ENCODE measurements at places on chromosomes 3 and 15.

DNA sequence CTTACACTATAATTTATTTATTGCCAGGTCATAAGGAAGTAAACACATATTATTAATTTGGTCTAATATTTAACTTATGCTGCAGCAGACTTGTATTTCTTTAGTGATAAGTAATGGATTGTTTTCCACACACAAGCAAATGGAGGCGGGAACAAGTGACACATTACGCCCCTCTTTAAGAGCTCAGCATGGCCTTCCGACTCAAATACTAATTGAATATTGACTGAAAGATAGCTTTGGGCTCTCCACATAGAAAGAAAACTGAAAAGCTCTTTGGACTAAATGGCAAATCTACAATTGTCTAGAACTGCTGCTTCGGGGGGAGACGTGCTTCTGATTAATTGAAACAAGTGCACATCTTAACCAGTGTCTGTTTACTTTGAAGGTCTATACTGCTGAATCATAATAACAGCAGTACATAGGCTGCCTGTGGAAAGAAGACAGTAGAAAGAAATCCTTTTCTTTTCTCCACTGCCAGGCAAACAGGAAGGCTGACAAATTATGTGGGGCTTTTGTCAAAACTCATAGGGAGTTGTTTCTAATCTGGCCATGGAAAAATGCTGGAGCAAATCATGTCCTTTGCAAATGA, 15.9 kb downstream of the CADPS start:
- DNase-seq: no peak

- DNase-seq: no peak
Observed at GRCh38 chr3:74267131-74267530, 347.3 kb downstream of the CNTN3 start.

- DNase-seq: no peak
Observed at GRCh38 chr3:178455946-178456345, 80.3 kb upstream of the KCNMB2 start.

DNA sequence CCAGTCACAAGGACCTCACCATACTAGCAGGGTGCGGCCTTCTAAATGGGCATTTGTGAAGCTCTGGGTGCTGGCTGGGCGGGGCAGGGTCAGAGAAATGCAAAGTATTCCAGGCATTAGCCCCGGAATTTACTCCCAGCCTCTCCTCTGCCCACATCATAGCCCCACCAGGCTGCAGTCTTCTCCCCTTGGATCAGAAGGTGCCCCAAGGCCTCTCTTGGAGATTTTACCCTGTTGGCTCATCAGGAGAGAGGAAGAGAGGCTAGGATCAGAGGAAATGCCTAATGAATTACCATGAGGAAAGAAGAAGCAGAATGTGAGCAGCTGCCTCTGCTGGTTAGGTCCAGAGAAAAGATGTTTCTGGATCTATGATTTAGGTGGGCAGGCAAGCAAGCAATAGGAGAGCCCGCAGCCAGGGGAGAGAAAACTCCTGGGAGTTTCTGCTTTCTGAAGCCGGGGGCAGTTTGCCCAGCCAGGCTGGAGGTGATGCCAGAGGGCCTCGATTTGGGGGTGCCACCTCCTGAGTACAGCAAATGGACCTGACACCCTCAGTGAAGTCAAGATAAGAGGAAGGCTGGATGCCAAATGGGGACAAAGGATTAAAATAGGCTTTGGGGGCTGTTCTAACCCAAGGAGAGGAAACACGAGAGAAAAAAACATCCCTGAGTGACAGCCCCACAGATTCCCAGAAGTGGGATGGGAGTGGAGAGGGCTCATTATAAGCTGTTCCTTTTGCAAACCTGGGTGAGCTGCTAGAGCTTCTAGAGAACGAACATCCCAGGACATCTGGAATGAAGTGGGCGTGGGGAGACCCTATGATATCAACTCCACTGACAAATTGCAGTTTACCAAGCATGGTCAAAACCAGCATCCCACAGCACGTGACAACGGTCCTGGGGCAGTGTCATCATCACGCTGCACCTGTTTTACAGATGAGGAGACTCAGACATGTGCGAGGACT, 65.4 kb downstream of the BDH1 start:
- DNase-seq: no peak

DNA sequence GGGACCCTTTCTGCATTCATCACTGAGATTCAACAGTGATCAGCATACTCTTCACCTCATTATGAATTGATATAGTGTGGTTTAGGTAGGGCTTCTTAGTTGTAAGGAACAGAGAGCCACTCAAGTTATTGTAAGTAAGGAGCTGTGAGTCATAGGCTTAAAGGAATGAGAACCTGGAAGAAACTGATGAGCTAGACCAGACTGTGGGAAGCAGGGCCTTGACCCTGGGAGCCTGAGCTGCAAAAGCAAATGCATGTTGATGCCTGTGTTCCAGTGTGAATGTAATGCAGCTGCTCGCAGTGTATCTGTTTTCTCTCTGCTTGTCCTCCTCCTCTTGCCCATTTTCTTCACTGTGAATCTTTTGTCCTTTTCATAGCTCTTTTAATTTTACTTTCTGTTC, 13.6 kb downstream of the ZKSCAN7 start:
- DNase-seq: no peak

- no peak for DNase-seq
Observed at GRCh38 chr15:35545316-35545823, 595 bp downstream of the DPH6 start.

Measured in T-helper 1 cell (primary cell).